NCI-H1048 (cell line): ENCODE measurements at places on chromosomes 7 and 10.

GRCh38 chr10:14667280-14667679, 107.4 kb downstream of the FAM107B start:
- DNase-seq: no peak

GRCh38 chr10:13721486-13721885, 134.7 kb downstream of the PRPF18 start:
- no peak for DNase-seq

DNA sequence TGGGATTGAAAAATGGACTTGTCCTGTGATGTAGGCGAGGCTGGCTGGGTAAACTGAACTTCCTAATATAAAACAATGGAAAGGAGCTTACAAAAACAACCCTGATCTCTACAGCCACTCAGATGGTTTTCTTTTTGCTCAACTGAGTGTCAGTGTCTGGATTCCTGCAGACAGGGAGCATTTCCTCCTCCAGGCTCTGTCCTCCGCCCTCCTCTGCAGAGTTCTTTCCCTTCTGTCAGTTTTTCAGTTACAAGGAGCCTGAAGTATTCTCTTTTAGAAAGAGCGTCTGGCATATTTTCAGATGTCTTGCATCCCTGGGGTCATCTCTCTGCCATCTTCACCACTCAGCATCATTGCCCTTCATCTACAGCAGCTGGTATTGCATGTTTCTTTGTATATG, 50.0 kb upstream of the PITRM1 start:
- no peak for DNase-seq

- DNase-seq: no peak
Observed at GRCh38 chr10:110052916-110053315, 45.1 kb downstream of the ADD3 start.
